ENCODE measurements at places on chromosomes 5 and 9.
A peak's percentile ranks its signal among the peaks of the same experiment; 100 is the strongest.

DNA sequence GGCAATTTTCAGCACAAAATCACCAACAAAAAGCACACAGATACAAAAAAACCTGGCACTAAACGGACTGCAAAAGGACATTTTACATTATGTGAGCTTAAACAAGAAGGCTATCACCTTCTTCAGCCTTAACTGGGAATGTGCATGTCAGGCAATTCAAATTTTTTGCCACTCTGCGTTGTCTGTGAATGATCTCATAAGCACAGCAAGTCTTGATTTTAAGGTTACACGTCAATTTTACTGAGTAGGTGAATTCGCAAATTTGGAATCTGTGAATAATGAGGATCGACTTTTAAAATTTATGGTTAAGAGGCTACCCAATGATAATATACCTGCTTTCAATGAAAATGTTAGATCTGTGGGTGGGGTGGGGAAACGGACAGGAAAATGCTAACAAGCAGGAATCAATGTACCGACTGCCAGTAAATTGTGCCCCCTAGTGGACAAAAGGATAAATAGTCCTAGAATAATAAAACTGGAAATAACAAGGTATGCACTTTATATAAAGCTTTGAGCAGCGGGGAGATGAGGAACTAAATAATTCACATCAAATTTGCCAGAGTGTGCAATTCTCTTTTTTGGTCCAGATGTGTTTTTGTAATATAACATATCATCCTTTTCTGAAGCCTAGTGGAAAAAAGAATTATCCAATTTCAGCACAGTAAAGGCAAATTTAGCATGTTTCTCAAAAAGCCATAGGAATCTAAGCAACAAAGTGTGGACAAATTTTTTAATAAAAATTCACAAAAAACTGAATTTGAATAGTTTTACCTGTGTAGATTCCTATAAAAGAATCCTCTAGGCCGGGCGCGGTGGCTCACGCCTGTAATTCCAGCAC lies 20.5 kb downstream of the EQTN start:
- DNase-seq: peak; percentile 32

DNA sequence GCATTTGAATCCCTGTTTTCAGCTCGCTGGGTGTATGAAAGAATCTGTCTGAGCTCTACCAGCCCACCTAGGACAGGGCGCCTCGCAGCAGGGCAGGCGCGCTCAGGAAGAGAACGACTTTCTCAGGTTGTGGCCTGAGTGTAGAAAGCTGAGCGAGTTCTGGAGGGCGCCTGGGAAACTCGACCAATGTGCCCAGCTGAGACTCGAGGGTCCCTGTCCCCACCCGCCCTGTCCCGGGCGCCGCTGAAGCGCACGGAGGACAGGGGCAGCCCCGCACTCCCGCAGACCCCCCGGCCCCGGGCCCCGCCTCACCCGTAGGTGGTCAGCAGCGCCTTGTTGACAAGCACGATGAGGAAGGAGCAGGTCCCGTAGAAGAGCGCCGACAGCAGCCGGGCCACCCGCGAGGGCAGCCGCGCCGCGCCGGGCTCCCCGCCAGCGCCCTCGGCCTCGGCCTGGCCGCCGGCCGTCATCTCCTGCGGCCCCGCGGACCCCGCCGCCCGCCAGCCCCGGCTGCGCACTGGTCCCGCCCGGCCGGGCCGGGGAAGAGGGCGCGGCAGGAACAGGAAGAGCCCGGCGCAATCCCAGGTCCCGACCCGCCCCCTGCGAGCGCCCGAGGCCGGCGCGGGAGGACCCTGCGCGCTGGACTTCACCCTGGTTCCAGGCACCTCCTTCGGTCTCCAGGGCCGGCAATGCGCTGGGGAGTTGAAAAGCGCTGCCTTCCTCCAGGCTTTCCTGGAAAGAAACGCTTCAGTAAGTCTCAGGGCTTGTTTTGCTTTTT lies at the start of gene SLC35D2:
TSS of gene SLC35D2 (minus strand) at position 547 of the 778 bp plus-strand sequence. CDS start at position 470, 77 bp downstream.
- peak; percentile 27 for DNase-seq

DNA sequence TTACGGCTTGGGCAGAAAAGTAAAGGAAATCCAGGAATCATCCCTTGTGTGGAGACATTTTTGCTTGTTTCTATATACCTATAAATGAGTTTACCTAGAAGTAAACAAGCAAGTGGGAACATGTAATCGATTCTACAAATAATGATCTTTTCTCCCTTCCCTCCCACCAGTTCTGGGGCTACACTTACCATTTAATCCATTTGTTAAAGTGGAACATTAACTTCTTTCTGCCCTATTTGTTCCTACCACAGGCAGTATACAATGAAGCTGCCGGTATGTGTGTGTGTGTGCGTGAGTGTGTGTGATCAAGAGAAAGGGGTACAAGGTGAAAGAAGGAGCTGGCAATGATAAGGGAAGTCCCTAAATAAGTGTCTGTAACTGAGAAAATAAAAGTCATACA lies 26.4 kb upstream of the ELL2 start:
- DNase-seq: no peak

DNA sequence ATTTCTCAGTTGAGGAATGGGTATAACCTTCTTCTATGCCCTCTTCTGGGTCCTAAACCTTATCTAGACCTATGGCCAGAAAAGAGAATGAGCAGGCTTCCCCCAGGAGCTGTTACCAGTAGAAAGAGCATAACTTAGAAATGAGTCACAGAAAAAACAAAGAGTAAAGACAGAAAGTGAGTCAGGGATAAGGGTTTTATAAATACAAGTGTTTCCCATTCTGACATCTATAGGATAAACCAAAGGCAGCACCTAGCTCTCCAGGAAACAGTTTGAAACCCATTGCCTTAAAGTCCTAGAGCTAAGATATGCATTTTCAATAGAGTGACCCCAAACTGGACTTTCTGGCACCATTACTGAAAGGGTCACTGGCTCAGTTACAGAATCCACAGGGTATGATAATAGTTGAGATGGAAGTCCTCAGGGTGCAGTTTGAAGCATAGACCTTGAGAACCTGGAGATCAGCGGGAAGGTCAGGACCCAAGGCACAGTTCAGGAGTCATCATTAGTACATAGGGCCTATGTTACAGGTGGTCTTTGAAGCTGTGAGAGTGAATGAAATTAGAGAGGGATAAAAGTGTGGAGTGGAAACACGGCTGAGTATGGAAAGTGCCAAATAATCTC lies 42.7 kb upstream of the LIFR start:
- peak; percentile 84 for DNase-seq

- no peak for DNase-seq
Measured at GRCh38 chr9:34151398-34151797, 24.9 kb upstream of the DCAF12 start.

DNA sequence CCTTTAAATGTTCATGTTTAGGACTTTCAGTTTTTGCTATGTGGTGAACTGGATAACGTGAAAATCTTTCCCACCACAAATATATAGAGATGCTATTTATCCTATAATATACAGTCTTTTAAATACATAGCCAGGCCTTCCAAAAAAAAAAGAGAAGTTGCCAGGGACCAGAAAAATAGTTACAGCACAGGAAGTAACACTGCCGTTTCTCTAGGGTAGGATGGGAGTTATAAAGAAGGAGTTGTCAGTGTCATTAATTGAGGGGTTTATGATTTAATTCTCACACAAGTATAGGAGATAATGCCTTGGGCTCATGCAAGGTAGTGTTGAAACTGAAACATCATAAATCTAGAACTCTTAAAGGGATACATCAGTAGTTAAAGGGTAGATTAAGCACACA lies 83.9 kb downstream of the LRRC70 start:
- DNase-seq: no peak

GRCh38 chr9:90100014-90100413 lies 495.2 kb downstream of the GADD45G start:
- DNase-seq: peak; percentile 12

DNA sequence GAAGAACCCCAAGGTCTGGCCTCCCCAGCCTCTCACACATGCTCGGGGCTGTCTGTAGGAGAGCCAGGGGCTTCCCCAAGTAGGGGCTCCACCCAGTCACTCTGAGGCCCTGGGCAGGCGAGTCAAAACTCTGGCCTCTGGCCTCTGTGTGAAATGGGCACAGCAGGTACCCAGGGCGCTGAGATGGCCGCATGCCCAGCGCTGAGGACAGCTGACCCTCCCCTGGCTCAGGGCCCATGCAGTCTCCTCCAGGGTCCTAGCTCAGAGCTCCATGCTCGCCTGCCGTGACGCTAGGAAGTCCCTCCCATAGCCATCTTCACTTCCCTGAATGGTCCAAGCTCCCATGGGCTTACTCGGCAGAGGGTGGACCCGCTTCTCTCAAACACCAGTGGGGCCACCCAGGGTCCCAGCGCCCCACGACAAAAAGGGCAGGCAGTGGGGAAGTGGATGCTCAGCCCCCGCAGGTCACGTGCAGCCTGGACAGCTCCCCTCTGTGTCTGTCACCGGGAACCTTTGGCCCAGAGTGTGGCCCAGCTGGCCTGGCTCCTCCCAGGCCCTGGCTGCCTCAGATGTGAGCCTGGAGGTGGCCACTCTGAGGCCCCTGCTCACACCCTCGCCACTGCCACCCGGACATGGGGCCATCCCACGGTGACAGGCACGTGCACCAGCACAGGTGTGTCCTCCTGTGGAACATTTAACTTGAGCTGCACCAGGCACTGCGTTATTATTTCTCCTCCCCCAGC lies 12.2 kb upstream of the VAV2 start:
- no peak for DNase-seq

- no peak for DNase-seq
Measured at GRCh38 chr9:136645903-136646754, 16.6 kb upstream of the EGFL7 start.

GRCh38 chr5:15420201-15420600 lies 79.8 kb upstream of the FBXL7 start:
- no peak for DNase-seq

DNA sequence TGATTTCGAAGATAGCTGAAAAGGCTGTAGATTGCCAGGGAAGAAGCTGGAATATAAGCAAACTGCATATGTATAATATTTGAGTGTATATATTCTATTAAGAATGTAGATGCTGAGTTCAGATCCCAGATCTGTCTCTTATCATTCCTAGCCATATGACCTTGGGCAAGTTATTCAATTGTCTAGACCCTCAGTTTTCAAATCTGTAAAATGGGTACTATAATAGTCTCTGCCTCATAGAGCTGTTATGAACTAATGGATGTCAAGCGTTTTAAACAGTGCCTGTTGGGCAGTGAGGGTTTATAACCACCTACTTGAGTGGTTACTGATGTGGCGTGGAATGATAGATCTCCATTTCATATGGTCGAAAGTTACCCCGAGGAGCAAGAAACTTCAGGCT lies 130.4 kb downstream of the GAS1 start:
- no peak for DNase-seq

DNA sequence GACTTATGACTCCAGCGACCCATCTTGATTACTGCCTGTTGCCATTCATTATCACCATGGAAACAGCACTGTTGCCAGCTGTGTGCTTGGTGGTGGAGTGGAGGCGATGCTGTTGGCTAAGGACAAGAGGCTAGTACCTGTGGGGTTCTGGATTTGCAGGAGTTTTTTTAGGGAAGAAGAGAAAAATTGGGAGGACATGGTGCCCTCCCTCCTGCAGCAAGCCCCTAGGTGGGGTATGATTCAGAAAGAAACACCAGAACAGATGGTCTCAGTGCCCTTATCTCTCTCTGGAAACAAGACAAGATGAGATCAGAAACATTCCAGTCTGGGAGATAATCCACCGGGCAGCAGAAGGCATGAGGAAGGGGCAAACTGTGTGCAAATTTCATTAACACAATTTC lies 87.8 kb upstream of the TLR4 start:
- DNase-seq: no peak

DNA sequence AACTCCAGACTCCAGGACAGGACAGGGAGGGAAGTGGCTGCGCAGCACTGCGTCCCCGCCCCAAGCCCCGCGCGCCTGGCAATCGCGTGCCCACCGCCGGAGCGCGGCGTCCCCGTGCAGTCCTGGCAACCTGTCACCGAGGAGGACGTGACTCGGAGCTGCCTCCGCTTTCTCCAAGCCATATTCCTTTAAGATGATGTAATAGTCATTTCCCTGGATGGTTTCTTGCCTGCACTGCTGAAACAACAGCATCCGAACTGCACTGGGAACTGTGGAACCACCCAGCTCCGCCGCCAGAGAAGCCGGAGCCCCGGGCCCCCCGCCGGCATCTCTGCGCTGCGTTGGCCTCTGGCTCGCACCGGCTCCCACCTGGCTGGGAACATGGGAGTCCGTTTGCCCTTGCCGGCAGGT lies 34.5 kb downstream of the KCTD16 start:
- DNase-seq: peak; percentile 45

DNA sequence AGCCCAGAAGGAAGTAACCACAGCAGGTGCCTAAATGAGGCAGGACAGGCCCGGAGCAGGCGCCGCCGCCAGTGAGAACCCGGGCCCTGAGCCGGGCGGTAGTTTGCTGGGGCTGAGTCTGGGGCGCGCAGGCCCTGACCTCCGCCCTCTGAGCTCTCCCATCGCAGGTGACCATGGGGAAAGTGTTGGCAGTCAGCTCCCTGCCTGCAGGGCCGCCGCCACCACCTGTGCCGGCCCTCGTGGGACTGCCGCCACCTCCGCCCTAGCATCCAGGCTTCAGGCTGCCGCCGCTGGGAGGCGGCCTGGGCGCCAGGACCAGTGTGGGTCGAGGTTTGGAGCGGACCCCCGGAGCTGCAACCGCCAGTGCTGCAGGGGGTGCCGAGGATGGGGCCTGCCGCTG lies 61.1 kb downstream of the TARS1 start:
- no peak for DNase-seq

DNA sequence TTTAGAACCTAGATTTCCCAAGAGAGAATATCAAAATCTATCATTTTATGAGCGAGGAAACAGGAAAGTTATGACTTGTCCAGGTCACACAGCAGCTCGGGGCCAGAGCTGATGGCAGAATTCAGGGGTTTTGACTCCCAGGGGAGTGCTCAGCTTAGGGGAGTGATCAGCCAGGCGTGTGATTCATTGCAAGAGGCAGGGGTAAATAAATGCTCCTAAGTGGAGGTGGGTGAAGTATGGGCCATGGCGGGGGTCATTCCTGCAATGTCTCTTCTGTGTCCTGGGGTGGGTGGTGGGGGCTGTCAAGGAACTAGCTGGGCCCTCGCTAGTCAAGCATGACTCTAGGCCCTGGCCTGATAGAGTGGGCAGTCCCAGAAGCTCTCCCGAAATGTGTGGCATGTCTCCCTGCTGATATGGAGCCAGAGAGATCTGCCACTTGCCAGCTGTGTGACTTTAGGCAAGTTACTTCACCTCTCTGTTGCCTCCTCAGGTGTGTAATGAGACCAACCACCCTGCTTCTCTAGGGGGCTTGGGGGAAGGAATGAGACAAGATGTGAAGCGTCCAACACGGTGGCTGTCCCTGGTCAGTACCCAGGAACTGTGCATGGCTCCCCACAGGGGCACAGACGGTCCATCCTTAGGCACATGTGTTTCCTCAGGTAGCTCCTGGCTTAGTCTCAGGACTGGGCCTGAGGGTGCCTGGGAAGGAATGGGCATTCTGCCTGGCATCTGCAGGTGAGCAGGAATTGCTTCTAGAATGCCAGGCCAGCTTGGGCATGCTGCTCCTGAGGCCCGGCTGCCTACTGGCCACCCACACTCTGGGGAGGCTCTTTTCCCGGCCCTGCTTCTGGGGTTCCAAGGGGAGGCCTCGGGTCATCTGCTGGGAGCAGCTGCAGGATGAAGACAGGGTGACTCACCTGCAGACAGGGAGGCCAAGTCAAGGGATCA lies 36.5 kb upstream of the SH3PXD2B start:
- DNase-seq: no peak

All from astrocyte (in vitro differentiated cells and primary cell).